ENCODE measurements at places on chromosomes 4 and X.

DNA sequence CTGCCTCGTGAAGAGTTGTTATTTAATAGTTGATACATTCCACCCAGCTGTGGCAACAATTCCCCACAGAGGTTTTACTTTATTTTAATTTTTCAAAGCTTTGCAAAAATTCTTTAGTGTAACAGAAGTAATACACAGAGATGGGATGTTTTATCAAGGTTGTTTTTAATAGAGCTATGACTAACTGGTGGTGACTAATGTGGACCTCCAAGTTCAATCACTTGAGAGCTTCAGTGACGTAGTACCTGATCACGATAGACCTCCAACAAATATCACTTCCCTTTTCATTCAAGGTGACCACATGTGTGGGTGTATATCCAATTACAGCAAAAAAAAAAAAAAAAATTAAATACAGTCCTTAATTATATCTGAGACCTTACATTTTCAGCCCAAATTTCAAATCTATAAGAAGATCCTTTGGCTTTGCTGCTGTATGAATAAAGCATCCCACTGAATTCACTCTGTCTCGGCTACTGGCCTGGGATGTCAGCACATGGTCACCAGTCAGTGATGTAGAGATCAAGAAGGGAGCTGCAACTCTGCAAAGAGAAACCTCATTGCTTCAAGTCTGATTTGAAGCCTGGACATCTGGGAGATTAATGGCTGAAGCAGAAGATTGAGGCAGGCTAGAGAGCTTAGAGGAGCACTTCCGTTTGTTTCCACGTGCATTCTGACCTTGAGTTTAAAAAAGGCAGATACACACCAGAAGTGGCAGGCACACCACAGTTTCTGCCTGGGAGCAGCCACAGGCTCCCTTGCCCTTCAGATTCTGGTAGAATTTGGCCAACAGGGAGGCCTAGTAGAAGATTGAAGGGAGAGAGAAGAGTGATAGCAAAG is 345.9 kb upstream of the NOCT start:
- no peak for DNase-seq

- DNase-seq, result no peak
These were observed 25.2 kb downstream of the ARX start for GRCh38 chrX:24990535-24990934.

GRCh38 chrX:68658530-68658929 is 11.1 kb downstream of the STARD8 start:
- DNase-seq, result no peak

GRCh38 chr4:75036046-75036830 is 103.3 kb downstream of the PARM1 start:
- DNase-seq, result peak; percentile 22

GRCh38 chrX:41245641-41246040 is 88.3 kb upstream of the DDX3X start:
- no peak for DNase-seq

DNA sequence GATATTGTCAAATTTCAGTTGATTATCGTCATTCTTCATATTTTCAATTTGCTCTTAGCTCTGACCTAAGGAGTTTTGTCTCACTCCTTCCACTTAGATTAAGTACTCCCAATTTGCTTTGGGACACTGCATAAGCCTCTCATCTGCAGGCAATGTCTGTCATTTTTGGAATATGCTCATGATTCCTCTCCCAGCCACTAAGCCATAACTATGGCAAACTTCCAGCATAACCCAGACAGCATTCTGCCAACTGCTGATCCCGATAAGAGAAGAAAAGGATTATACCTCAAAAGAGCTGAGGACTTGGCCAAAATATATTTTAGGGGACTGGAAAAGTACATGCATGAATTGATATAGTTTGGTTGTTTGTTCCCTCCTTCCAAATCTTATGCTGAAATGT is 444.4 kb downstream of the GABRG1 start:
- DNase-seq, result no peak

GRCh38 chr4:110625576-110626257 is 2.8 kb upstream of the PITX2 start:
- no peak for DNase-seq

DNA sequence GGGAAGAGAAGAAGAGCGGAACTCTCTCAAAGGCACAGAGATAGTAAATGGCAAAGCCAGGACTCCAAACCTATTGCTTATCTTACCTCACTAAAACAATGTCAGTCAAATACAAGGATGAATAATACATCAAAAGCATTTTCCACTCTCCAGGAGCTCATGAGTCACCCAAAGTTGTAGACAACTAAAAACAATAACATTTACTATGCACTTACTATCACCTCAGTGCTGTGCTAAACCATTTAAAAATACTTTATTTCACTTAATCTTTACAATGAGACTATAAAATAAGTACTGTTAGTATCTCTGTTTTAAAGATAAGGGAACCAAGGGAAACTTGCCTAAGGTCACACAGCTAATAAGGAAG is 163.2 kb upstream of the SPANXC start:
- DNase-seq, result no peak

DNA sequence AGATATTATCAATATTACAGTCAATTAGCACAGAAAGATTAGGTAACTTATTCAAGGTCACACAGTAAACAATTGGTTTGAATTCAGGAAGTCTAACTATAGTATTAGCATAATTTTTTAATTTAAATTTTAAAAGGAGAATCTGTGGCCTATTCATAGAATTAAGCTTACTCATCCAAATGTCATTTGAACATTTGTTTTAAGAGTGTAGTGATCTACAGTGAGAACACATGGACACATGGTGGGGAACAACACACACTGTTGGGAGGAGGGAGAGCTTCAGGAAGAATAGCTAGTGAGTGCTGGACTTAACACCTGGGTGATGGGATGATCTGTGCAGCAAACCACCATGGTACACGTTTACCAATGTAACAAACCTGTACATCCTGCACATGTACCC is 48.3 kb downstream of the MEPE start:
- DNase-seq, result no peak

DNA sequence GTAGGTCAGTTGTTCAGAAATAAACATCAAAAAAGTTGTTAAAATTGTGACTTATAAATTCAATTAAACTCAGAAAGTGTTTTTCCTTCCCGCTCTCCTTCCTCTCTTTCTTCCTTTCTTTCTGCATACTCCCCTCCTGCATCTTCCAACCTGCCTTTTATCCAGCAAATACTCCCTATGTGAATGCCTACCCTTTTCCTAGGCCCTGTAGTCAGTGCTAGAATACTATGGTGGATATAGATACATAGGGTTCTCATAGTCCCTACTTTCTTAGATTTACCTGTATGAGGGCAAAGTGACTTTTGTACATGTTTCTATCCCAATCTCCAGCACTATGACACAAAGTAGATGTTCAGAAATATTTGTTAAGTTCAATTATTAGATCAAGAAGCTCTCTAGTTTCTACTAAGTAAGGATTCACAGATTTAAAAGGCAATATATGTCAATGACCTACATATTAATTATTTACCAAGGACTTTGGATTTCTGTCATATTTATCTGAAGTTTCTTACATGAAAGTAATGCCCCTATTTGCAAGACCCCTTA is 732 bp downstream of the SULT1E1 start:
- DNase-seq, result no peak

DNA sequence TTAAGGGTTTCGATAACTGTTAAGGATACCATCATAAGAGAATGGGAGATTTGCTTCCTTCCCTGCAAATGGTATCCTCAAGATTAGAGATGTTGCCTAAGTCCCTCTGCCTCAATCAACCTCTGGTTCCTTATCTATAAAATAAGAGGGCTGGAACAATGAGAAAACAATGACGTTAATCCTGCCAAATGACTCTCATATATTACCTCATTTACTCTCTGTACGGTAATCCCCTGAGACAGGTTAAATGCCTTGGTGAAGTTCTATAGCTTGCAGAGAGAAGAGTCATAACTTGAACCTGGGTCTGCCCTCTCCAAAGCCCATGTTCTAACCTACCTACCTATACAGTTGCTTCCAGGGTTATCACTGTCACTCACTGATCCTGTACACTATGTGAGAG is 100.2 kb upstream of the OTUD4 start:
- no peak for DNase-seq

All from RPMI8226 (cell line).